ENCODE measurements at places on chromosomes 7 and 10. TPM values are rescaled to one million over a fixed set of nuclear protein-coding genes. Genes with fewer than 3 reads are reported as not detected.

DNA sequence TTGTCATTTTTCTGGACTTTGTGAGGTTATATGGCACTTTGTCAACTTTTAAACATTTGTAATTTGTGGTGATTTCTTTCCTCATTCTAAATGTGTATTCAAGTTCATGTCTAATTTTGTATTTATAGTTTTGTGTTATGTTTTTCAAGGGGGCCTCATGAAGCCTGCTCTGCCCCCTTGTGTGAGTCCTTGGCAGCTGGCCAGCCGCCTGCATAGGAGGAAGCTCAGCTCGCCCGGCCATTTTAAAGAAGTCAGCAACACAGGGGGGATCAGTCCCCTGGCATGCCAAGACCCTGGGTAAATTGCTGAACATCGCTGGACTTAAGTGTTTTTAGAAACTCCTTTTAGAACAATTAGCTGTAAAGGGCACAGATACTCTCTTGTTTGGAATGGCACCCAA lies 123.0 kb downstream of the ANLN start:
- H3K4me1 ChIP-seq: peaks cover 16% of the 10 kb centered on the region
- H3K27ac ChIP-seq: no peak overlapping the region
- no peak for DNase-seq
- no peak overlapping the region for H3K4me3 ChIP-seq

GRCh38 chr7:2779051-2779450 lies 65.1 kb downstream of the GNA12 start:
- peaks cover 11% of the 10 kb centered on the region for H3K4me1 ChIP-seq
- H3K4me3 ChIP-seq: no peak overlapping the region
- H3K27me3 ChIP-seq: no peaks in the 10 kb centered on the region
- no peaks in the 10 kb centered on the region for H3K36me3 ChIP-seq
- no peak overlapping the region for H3K27ac ChIP-seq

DNA sequence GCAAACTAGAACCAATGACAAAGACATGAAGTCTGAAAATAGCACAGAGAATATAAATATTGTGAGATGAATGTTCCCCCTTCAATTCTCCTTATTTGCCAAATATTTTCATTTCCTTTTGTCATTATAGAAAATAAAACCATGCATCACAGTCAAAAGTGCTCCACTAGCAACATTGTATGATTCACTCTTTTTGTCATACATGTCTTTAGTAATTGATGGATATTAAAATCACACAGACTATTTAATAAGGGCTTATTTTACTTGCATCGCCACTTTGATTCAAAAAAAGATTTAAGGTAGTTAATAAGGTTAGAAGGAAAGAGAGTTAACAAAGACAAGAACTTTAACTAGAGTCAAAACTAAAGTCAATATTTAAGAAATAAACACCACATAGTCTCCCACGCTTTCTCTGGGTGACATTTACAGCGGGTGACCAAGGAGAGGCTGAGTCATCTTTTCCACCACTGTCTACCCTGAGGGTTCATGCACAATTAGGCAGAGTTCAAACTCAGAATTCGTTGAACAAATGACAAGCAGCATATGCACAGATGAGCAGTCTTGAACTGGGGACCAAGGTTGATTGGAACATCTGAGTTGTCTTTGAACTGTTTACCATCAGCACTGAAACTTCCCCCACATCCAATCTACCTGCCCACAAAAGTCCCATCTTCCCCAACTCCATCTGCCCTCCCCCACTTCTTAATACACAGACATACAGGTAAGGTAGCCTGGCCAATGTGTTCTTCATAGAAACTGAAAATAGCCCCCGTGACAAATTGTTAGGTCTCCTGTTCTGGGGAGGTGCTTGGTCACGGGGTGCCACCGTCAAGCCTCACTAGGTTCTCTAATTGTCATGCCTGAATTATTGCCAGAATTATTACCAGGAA lies 42.5 kb downstream of the C7orf25 start:
- no peaks in the 10 kb centered on the region for H3K27me3 ChIP-seq
- DNase-seq: peak; percentile 32
- H3K4me1 ChIP-seq: peaks cover 13% of the 10 kb centered on the region
- no peak overlapping the region for H3K4me3 ChIP-seq

- no peak for DNase-seq
- H3K4me3 ChIP-seq: no peak overlapping the region
- H3K27ac ChIP-seq: no peak overlapping the region
- H3K4me1 ChIP-seq: no peaks in the 10 kb centered on the region
- H3K36me3 ChIP-seq: no peaks in the 10 kb centered on the region
- H3K27me3 ChIP-seq: no peaks in the 10 kb centered on the region
Observed at GRCh38 chr7:101869901-101870290, 52.5 kb downstream of the CUX1 start.

DNA sequence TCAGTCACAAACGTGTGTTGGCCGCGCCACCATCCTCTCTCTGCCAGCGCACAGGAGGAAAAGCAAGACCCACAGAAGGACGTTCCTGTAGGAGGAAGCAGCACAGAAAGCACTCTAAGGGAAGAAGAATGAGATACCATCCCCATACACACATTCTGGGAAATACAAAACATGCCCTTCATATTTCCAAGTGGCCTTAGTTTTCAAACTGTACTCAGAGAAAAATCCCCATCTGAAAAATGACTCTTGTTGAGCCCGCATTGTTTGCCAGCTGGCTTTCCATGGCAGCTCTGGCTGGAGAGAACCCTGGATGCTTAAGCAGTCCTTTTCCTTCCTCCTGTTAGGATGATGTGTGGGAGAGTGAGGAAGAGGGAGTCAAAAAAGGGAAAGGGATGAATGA lies 33.1 kb downstream of the MTURN start:
- peaks cover 13% of the 10 kb centered on the region for H3K4me1 ChIP-seq
- H3K27ac ChIP-seq: no peak overlapping the region
- no peak overlapping the region for H3K4me3 ChIP-seq
- H3K27me3 ChIP-seq: no peaks in the 10 kb centered on the region
- no peaks in the 10 kb centered on the region for H3K36me3 ChIP-seq
- DNase-seq: no peak

DNA sequence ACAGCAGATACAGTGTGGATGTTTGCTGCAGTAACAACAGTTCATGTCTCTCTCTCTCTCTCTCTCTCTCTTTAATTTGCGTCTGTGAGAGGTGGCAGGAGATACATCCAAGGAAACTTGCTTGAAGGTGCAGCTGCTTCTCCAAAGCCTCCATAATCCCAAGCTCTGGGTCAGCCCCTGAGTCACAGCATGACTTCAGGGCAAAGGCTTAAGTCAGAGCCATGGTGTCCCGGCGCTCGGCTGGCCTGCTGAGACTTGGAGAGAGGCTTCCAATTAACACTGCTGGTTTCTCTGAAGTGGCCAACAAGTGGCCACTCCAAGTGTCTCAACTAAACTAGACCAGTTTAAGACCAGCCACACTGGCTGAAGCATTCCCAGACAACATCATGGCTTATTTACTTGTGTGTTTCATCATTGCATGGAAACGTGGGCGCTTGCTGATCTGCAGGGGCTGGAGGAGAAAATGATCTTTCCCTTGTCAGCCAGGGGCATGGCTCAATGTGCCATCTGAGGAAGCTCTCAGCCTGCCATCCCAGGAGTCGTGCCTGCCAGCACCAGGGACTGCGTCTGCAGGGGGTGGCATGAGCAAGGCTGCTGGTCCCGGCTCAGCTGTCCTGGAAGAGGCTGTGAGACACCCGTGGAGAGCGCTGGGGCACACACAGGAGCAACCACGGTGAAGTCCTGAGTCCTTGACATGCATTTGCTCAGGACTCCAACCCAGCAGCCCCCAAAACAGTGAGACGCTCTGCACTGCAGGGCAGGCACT lies 254.2 kb downstream of the COBL start:
- no peak overlapping the region for H3K4me3 ChIP-seq
- H3K27me3 ChIP-seq: no peaks in the 10 kb centered on the region
- H3K4me1 ChIP-seq: no peaks in the 10 kb centered on the region
- H3K36me3 ChIP-seq: no peaks in the 10 kb centered on the region
- no peak overlapping the region for H3K27ac ChIP-seq
- no peak for DNase-seq

DNA sequence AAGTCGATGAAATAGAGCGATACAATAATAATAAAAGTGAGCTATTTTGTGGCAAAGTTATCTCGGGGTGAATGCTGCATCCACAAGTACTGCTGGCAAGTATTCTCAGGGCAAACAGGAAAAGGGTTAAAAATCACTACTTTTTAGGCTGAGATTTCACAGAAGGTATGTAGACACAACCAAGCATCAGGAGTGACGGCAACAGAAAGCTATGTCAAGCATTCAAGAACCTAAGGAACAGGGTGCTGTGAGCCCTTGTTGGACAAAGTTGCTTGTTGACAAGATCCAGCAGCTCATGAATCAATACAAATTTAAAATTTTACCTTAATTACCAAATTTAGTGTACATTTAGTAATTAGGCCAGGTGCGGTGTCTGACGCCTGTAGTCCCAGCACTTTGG lies 41.2 kb upstream of the C1QL3 start:
- peaks cover 5% of the 10 kb centered on the region for H3K4me1 ChIP-seq
- no peak overlapping the region for H3K4me3 ChIP-seq
- no peaks in the 10 kb centered on the region for H3K36me3 ChIP-seq
- H3K27me3 ChIP-seq: peaks cover 14% of the 10 kb centered on the region
- no peak for DNase-seq
- H3K27ac ChIP-seq: no peak overlapping the region

DNA sequence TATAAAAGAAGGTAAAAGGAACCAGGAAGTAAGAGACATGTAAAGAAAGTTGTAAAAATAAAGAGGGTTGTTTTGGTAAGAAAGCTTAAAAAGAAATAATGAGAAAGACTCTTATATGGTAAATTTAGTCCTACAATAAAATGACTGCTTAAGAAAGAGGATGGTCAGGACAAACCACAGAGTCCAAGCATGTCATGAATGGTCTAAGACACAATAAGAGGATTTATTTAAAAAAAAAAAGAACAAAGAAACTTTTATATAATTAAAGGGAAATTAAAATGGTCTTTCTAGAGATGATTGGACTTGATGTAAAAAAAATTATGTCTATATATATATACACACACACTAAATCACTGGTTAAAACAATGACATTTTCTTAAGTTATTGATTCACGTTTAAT lies 18.2 kb downstream of the ATAD1 start:
- H3K4me1 ChIP-seq: peaks cover 7% of the 10 kb centered on the region
- no peak overlapping the region for H3K4me3 ChIP-seq
- H3K36me3 ChIP-seq: peaks cover 77% of the 10 kb centered on the region
- no peak for DNase-seq
- no peak overlapping the region for H3K27ac ChIP-seq
- H3K27me3 ChIP-seq: no peaks in the 10 kb centered on the region

GRCh38 chr7:92785923-92786322 lies 50.5 kb downstream of the CDK6 start:
- peaks cover 50% of the 10 kb centered on the region for H3K4me1 ChIP-seq
- no peak overlapping the region for H3K4me3 ChIP-seq
- H3K36me3 ChIP-seq: peaks cover 58% of the 10 kb centered on the region
- DNase-seq: no peak
- H3K27me3 ChIP-seq: no peaks in the 10 kb centered on the region

DNA sequence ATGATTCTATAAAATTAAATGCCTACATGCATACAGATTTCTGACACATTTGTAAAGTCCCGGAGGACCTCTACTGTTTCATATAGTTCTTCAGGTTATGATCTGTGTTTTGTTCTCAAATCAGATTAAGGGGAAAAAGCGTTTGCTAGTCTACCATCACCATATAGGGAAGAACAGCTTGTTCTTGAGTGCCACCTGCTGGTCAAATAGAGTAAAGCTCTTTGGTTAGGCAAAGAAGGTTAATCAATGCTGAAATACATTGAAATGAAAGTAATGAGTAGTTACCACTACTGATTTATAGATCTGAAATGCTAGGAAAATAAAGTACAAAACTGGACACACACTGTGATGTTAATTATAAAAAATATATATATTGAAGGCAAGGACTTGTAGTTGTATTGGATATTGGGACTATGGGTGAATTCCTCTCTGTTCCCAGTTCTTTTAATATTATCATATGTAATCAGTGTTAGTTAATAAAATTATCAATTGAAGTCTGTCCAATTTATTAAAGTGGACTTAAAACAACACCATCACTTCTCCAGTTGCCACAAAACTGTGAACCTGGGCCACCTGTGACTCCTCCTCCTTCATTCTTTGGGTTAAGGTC lies 72.6 kb upstream of the PDLIM1 start:
- peak; percentile 50 for DNase-seq
- H3K36me3 ChIP-seq: no peaks in the 10 kb centered on the region
- peaks cover 8% of the 10 kb centered on the region for H3K27me3 ChIP-seq

- H3K4me1 ChIP-seq: no peaks in the 10 kb centered on the region
- no peak overlapping the region for H3K27ac ChIP-seq
- DNase-seq: no peak
- H3K4me3 ChIP-seq: no peak overlapping the region
Observed at GRCh38 chr7:95599069-95599468, 2.8 kb upstream of the PDK4 start.

- peaks cover 7% of the 10 kb centered on the region for H3K4me1 ChIP-seq
- no peaks in the 10 kb centered on the region for H3K36me3 ChIP-seq
- H3K4me3 ChIP-seq: no peak overlapping the region
Observed at GRCh38 chr7:155252892-155253501, 44.7 kb upstream of the INSIG1 start.

- H3K4me3 ChIP-seq: no peak overlapping the region
- H3K36me3 ChIP-seq: peaks cover 68% of the 10 kb centered on the region
- H3K27ac ChIP-seq: no peak overlapping the region
Observed at GRCh38 chr10:815338-816090, 116.0 kb downstream of the LARP4B start.

DNA sequence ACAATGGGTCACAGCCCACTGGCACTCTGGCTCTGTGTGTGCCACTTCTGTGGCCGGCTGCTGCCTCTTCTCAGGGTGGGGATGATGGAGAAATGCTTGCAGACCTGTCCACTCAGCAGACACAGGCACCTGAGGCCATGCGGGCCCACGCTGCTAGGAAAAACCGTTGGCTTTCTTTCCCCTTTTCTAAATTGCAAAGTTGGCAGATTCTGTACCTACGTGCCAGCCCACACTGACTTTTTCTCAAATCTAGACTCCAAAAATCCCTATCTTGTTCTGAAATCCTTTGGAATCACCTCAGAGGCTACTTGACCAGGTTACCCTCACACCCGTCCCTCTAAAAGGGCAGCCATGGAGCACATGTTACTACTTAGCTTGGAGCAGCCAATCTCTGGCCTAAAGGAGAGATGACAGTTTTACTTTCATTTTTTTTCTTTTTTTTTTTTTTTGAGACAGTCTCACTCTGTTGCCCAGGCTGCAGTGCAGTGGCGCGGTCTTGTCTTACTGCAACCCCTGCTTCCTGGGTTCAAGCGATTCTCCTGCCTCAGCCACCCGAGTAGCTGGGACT lies 99.4 kb downstream of the RNF216 start:
- H3K27me3 ChIP-seq: no peaks in the 10 kb centered on the region
- peaks cover 19% of the 10 kb centered on the region for H3K36me3 ChIP-seq
- no peak overlapping the region for H3K4me3 ChIP-seq
- H3K4me1 ChIP-seq: peaks cover 18% of the 10 kb centered on the region
- H3K27ac ChIP-seq: peak overlapping the region; percentile 27
- DNase-seq: no peak

TWIST1 gene
- 2.3 TPM for total RNA-seq

CPA2 gene
- not detected for total RNA-seq

PFKFB3 gene
- total RNA-seq: 66.8 TPM

RTKN2 gene
- total RNA-seq: 6.9 TPM

CCDC6 gene
- total RNA-seq: 22.4 TPM

NKX6-2 gene
- not detected for total RNA-seq

SYCE1 gene
- total RNA-seq: not detected

HOXA2 gene
- total RNA-seq: not detected

Measured in activated CD4-positive, alpha-beta memory T cell treated with anti-CD3 and anti-CD28 coated beads, Interleukin-2, amount 10 ng/mL, durations not matched to agents 7 days and 5 days (primary cell).